Bronchial epithelial cell (primary cell): ENCODE measurements at places on chromosomes 2 and 18. TPM values are rescaled to one million over a fixed set of nuclear protein-coding genes. Genes with fewer than 3 reads are reported as not detected.

PRSS56 gene
- not detected in 2 replicates for total RNA-seq

EDAR gene
- under 0.01 and 0.90 TPM in 2 replicates for total RNA-seq

ROCK2 gene
- 20.0 and 20.7 TPM in 2 replicates for total RNA-seq

MC4R gene
- under 0.01 TPM in 1 of 2 replicates, not detected in the other for total RNA-seq

PPP1R1C gene
- 2.1 and 2.7 TPM in 2 replicates for total RNA-seq

CCDC178 gene
- 0.53 and 0.90 TPM in 2 replicates for total RNA-seq

CCDC74B gene
- total RNA-seq: 0.38 and 0.79 TPM in 2 replicates

ASXL3 gene
- total RNA-seq: under 0.01 TPM in 2 replicates

LOXHD1 gene
- not detected in 2 replicates for total RNA-seq

UGT1A6 gene
- total RNA-seq: 12.9 and 43.0 TPM in 2 replicates
